AML-193 (cell line): ENCODE measurements at places on chromosomes 6 and 20.

- no peak for DNase-seq
These were observed 124.3 kb upstream of the CDYL start for GRCh38 chr6:4651831-4652467.

GRCh38 chr6:100271625-100272024, 193.1 kb downstream of the SIM1 start:
- DNase-seq: no peak

DNA sequence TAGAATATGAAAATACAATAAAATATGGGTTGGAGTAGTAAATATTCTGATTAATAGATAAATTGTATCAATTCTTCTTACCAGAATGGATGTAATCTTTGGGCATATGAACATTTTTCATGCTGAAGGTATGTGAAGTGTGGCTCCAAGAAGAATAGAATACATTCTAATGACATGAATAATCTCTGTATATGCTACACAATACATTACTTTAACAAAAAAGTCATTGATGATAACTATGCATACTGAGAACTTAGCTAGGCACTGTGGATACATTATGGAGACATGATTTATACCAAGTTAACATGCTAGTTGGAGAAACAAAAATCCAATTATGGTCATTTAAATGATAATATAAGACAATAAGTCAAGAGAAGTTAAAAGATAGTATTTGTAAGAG, 62.7 kb upstream of the HDAC2 start:
- DNase-seq: no peak

- no peak for DNase-seq
These were observed 495 bp downstream of the FAM83B start for GRCh38 chr6:54846857-54847674.

DNA sequence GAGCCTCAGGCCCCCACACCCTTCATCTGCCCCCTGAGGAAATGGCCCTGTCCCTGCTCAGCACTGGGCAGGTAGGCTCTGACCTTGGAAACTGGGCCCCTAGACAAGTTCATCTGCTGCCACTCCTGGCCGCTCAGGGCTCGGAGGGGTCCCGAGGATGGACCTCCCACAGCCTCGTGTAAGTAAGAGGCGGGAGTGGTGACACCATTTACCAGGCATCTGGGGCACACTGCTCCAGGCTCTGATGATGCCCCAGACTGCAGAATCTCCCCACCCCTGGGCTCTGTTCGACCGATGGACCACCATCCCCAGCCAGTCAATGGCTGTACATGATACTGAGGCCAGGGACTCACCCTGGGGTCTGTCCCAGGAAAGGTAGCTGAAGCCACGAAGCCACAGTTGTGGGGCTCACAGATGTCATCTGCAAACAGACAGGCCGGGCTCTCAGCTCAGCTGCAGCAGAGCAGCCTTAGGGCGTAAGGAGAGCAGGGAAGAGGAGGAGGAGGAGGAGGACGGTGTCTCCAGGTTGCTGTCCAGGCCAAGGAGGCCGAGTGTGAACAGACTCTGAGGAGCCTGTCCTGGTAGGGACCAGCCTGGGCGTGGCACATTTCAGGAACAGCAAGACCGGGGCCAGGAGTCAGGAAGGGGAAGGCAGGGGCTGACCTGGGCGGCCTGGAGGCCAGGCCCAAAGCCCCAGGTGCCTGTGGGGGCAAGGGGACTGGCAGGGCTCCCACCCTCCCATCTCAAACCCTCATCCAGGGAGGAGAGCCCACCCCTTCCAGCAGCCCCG, 300.4 kb downstream of the TAF4 start:
- no peak for DNase-seq

DNA sequence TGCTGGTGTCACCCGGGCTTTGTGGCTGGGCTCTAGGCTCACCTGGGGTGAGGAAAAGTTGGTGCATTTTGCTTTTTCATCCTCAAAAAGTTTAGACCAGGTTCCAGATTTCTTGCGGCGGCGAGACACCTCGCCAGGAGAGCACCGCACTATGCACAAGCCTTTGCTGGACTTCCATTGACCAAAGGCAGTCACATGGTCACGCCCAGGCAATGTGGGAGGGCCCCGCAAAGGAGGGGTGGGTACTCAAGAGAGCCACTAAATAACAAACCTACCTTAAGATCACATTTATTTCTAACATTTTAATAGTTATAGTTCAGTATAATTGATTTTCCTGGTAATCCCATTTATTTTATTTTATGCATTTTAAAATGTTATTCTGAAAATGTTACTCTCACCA, 3.0 kb upstream of the KIF16B start:
- no peak for DNase-seq

DNA sequence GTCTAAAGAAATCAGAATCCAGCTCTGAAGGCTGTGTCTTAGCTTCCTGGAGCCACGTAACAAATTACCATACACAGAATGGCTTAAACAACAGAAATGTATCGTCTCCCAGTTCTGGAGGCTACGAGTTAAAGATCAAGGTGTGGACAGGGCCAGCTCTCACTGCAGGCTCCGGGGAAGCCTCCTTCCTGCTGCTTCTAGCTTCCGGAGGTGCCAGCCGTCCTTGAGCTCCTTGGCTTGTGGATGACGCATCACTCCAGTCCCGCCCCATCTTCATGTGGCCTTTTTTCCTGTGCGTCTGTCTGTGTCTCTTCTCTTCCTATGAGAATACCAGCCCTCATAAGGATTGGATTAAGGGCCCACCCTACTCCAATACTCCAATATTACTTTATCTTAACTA, 319.1 kb upstream of the QKI start:
- no peak for DNase-seq

DNA sequence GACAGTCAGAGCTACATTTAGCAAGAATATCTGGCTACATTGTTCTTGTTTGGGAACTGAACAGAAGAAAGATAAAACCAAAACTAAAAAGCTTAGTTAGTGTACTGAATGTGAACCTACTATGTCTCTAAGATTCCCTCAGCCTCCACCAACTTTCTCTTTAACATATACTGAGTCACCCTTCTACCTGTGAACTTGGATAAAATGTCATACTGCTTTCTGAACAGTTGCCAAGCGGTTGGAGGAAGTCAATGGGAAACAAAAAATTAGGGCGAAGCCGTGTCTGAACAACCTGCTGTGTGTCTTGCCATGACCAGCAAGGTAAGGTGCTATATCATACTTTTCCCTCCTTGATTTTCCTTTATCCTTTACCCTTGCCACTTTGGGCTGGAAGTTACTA, 243.5 kb downstream of the BTBD9 start:
- DNase-seq: no peak

DNA sequence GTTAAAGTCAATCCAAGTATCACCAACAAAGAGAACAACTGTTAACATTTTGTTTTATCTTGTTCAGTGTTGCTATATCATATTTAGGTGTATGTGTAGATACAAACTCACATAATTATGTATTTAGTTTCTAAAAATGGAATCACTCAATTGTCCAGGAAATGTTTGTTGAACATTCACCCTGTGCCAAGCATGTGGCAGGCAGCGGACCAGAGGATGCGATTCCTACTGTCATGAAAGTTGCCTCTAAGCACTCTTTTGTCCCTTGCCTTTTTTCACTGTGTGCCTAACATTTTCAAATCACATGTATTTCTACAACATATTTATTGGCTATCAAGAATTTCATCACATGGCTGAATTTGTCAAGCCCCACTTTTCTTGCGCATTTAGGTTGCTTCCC, 16.9 kb upstream of the TGM2 start:
- DNase-seq: no peak
